ENCODE measurements at places on chromosomes 1 and 21.

DNA sequence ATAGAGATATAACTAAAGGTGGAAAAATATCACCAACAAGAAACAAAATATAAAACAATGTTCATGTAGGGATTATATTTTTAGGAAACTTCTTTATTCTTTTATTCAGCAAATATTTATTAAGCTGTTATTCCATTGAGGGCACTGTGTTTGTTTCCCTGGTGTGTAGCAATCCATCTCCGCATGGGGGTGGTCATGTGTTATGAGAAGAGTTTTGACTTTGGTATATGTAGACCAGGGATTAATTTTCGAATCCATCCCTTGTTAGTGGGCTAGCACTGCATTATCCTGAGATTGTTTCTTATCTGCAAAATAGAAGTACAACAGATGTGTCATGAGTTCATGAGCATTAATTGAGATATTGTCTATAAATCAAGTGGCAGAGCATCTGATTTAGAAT lies 190.2 kb upstream of the LRRC7 start:
- DNase-seq = no peak

- no peak for DNase-seq
Observed at GRCh38 chr1:201861448-201861847, 27.2 kb upstream of the SHISA4 start.

GRCh38 chr1:116988248-116988647 lies 13.3 kb upstream of the CD101 start:
- DNase-seq = no peak

DNA sequence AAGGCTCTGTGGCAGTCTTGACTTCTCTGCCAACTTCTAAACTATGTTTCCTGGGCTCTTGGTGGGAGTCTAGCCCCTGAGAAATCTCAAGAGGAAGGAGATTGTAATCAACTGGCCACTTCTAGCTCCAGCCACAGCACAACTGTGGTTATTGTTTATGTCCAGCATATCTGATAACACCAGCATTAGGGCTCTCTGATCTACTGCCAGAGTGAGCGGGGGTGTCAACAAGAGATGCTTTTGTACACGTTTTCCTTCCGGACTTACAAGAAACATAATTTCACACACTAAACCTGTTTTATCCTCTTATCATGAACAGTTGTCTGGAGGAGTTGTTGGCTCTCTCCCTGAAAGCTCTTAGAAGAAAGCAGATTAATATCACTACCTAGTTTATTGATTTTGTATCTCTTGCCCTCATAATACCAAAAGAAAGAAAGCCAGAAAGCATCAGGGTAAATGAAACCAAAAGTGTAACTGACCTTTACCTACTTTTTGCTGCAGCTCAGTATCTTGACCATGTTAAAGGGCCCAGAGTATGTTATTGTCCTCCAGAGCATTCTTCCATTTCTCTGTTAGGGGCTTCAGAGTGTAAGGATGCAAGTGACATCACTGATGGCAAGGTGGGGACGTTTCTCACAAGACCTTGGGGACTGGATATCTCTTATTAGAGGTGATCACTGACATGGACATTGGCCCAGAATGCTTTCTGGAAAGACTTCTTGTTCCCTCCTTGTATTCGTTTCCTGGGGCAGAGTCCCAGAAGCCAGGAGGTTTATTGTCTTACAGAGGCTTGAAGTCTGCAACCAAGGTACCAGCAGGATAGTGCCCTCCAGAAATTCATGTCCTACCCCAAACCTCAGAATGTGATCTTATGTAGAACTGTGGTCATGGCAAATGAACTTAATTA lies 9.6 kb upstream of the SH2D1B start:
- DNase-seq = no peak

- no peak for DNase-seq
Observed at GRCh38 chr1:76068542-76068941, 6.0 kb upstream of the ST6GALNAC3 start.

DNA sequence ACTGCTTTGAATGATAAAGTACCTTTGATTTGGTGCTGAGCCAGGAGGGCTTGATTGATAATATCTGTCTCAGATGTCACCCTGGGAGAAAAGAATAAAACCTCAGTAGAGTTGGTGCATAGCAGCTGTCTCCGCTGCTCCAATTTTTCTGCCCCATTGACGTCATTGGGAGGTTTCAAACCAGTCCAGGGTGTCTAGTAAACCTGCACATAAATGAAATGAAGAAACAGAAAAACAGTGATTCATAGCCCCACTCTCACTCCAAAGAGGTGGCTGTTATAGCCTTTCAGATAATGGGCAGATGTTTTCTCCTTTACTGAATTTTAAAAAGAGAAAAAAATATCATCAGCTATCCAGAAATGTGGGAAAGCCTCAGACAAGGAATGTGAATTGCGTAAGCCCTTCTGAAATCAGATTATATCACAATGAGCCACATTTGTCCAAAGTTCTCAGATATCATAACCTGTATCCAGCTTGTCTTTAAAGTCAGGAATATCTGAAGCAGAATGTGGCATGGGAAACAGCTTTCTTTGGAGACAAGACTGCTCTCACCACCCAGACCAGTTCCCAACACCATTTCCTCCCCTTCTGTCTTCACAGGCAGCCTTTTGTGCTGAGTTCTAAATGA lies 351.3 kb upstream of the SGIP1 start:
- DNase-seq = no peak

Measured in DND-41 (cell line).